ENCODE measurements at places on chromosomes 11 and 22. TPM values are rescaled to one million over a fixed set of nuclear protein-coding genes. Genes with fewer than 3 reads are reported as not detected.

- no peak for DNase-seq
These were observed 350.4 kb upstream of the B3GAT1 start for GRCh38 chr11:134762248-134763029.

Gene MRGPRE
- polyA plus RNA-seq: not detected

Gene AQP11
- polyA plus RNA-seq: 0.11 TPM

Gene SOX6
- polyA plus RNA-seq: 0.12 TPM

GRCh38 chr11:72927380-72927779, 113.2 kb downstream of the ATG16L2 start:
- no peak for DNase-seq

DNA sequence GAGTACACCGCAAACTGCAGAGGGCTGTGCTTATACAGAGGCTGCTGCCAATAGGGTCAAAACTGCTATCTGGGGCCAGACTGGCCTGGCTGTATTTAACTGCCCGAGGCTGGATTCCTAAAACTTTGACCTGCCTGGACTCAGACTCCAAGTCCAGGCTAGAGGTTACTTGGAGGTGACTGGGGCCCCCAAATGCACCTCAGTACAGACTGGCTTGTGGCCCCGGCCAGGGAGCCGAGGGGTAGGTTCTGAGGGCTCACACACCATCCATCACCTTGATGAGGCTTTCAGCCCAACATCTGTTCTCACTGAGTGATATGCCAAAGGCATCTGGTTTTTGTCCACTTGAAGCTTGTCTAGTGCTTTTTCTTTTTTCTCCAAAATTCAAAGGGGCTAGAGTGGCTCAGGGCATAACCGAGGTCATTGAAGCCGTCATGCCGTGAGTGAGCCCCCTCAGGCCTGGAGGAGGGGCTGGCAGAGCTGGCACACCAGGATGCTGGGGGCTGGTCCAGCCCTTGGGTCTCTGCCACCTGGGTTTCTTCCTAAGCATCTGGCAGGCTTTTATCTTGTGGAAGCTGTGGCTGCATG, 52.4 kb upstream of the TTLL12 start:
- no peak for DNase-seq

DNA sequence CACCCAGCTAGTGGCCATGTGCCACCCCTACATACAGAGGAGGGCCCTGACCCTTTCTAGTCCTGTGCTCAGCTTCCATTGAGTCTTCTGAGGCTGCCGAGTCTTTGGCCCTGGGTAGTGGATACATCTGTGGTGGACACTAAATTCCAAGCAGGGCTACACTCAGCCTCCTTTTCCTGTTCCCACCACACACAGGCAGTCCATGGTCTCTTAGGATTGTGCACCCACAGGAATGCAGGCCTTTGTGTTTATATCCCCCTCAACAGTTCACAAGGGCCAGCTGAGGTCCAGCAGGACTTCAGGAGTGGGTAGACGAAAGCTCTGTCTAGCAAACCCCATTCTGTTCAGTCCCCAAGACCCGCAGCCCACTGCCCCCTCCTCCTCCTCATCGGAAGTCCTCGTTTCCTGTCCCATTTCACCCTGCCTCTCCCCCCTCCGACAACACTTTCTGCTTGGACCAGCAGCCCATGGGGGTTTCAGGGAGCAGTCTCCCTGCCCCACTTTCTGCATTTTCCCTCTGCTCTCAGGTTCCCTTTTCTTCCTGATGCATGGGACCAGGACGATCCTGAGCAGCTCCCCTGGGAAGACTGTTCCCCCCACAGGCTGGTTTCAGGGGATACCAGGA, 91.8 kb downstream of the SWAP70 start:
- DNase-seq: no peak

DNA sequence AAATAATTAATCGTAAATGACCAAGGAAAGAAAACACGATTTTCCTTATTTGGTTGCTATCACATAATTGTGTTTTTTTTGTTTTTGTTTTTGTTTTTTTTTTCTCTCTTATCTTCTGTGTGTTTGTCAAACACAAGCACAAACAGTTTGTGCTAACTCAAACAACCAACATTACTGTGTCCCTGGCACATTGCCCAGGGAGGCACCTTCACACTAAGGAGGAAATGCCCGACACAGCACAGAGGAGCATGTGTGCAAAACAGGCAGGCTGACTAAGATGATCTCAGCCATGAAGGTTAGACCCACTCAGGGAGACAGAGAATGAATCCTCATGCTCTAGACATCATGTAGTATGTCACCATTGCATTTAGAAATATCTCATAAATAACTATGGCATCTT, 130.1 kb downstream of the SOX6 start:
- DNase-seq: no peak

DNA sequence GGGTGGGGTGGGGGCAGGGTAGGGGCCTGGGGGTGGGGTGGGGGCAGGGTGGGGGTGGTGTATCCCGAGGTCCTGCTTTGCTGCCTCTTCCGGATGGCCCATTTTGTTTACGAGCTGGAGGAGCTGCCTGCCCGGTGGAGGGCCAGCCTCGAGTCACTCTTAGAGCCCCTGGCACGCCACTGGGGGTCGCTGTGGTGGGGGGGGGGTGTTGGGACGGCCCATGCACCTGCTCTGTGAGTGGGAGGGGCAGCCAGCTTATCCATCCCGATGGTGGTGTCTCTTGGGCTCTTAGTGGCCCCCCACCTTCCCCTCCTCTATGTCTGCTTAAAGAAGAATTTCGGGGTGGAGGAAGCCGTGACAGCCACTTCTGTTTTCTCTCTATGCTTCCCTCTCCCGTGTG, 24.6 kb downstream of the MRGPRD start:
- DNase-seq: no peak
